ENCODE measurements at places on chromosomes 7 and 10.
A peak's percentile ranks its signal among the peaks of the same experiment; 100 is the strongest.

DNA sequence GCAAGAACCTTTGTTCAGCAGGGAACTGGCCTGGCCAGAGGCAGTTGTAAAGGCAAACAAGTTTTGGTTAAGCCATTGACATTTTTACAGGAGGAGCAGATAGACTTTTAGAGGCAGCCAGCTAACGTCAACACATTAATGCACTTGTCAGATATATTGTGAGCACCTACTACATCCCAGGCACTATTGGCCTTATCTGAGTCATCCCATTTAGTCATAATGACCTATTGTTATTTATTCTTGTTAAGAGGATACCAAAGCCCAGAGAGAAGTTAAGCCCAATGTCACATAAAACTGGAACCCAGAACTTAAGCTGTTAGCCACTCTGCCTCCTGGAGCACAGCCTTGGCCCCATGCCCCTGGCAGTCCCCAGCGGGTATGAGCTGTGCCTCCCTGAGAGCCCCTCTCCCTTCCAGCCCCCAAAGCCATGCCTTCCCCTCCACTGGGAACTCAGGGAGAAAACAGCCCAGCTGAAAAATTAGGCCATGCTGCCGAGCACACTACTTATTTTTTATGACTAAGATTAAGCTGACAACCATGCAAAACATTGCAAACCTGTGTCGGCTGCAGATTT, 32.7 kb upstream of the TRIM8 start:
- peak; percentile 66 for DNase-seq

GRCh38 chr10:48957361-48958151, 17.9 kb upstream of the LRRC18 start:
- DNase-seq = no peak

- no peak for DNase-seq
Observed at GRCh38 chr10:6763423-6763822, 183.3 kb upstream of the PRKCQ start.

DNA sequence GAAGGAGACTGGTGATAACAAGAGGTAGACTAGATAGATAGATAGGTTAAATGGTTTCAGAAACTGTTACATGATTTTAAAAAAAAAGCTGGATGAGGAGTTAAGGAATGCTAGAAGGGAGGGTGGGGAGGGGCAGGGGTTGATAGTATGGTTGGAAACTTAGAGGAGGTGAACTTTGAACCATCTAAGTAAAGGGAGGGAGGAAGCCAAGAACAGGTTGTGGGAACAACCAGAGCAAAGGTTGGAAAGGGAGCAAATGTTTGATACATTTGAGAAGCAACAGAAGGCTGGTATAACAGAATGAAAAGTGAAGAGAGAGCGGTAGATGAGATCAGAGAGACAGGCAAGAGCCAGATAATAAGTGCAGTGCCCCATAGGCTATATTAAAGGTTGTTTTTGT, 224.8 kb downstream of the FOXP2 start:
- DNase-seq = no peak

- peak; percentile 29 for DNase-seq
Observed at GRCh38 chr10:5971315-5971832, 6.0 kb downstream of the IL15RA start.

- DNase-seq = no peak
Observed at GRCh38 chr7:138698281-138698680, 2.9 kb downstream of the SVOPL start.

- DNase-seq = no peak
Observed at GRCh38 chr7:50363327-50364060, 59.0 kb downstream of the IKZF1 start.

DNA sequence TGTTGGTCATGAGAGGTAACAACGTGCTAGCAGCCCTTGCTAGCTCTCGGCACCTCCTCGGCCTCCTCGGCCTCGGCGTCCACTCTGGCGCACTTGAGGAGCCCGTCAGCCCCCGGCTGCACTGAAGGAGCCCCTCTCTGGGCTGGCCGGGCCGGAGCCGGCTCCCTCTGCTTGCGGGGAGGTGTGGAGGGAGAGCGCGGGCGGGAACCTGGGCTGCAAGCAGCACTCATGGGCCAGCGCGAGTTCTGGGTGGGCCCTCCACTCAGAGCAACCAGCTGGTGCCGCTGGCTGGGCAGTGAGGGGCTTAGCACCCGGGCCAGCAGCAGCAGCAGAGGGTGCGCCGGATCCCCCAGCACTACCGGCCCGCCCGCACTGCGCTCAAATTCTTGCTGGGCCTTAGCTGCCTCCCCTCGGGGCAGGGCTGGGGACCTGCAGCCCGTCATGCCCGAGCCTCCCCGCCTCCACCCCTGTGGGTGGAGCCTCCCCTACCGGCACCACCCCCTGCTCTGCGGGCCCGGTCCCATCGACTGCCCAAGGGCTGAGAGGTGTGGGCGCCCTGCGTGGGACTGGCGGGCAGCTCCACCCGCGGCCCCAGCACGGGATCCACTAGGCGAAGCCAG, 96.1 kb downstream of the PAXIP1 start:
- no peak for DNase-seq

- no peak for DNase-seq
Observed at GRCh38 chr10:74875966-74876365, 49.6 kb downstream of the KAT6B start.

DNA sequence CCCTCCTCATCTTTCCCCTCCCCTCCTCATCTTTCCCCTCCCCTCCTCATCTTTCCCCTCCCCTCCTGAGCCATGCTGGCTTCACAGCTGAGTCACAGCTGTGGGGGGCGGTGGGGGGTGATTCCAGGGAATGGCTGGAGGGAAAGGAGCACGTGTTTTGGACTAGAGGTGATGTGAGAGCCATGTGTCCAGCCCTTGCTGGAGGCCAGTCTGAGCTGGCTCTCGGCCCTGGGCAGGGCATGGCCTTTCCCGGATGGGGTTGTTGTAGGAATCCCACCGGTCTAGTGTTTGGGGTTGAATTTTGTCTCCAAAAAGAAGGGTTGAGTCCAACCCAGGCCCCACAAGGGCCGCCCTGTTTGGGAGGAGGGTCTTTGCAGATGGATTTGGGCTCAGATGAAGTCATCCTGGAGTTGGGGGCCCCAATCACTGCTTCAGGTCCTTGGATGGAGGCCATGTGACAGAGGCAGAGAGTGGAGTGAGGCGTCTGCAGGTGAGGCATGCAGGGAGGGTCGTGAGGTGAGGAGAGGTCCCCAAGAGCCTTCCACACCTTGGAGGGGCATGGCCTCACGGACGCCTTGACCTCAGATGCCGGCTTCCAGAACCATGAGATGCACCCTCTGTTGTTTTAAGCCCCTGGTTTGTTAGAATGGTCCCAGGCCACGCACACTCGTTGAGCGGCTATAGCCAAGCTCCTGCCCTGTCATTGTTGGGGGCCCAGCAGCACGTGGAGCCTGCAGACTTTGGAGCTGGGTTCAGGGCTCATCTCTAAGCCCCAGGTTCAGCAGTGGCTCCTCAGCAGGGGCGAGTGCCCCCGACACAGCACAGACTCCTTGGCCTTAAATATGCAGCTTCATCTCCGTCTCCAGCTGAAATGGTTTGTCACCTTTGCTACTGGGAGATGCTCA, 101.6 kb downstream of the DNAJB6 start:
- no peak for DNase-seq

GRCh38 chr10:49280001-49280408, 19.0 kb upstream of the C10orf71 start:
- no peak for DNase-seq

- no peak for DNase-seq
Observed at GRCh38 chr10:105857268-105858264, 1216.5 kb downstream of the SORCS3 start.

GRCh38 chr10:130485958-130486895, 350.0 kb downstream of the GLRX3 start:
- no peak for DNase-seq

- peak; percentile 78 for DNase-seq
Observed at GRCh38 chr10:3772361-3773171, 12.4 kb downstream of the KLF6 start.

DNA sequence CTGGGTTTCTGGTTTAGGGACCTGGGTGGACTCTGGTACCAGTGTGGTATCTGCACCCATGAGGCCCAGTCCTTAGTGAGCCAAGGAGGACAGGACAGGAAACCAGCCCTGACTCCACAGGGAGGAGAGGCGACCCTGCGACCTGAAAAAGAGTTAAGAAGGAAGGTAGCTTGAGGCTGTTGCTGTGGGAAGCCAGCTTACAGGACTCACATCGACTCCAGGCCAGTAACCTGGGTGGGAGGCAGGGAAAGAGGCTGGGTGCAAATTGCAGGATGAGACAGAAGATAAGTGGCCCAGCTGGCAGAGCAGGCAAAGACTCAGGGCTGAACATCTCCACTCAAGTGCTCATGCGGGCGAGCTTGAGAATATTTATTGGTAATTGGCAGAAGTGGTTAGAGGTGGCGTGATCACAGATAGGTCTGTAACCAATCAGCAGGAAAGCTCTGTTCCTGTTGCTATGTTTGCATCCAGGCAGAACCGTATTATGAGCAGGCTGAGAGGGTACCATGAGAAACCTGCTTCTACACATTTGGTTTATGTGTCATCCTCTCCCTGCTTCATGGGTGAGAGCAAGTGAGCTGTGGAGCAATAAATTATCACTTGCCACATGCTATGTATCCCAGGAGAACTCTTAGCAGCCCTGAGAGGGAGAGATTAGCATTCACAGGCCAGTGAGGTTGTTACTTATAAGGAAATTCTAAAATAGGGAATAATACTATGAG, 11.0 kb downstream of the TLL2 start:
- no peak for DNase-seq

- no peak for DNase-seq
Observed at GRCh38 chr7:64883113-64883905, 19.8 kb upstream of the ZNF273 start.

- no peak for DNase-seq
Observed at GRCh38 chr7:45601094-45601493, 26.9 kb downstream of the ADCY1 start.

- no peak for DNase-seq
Observed at GRCh38 chr10:124126983-124127385, 33.6 kb upstream of the CHST15 start.

GRCh38 chr7:15764851-15765382, 78.4 kb upstream of the MEOX2 start:
- no peak for DNase-seq

DNA sequence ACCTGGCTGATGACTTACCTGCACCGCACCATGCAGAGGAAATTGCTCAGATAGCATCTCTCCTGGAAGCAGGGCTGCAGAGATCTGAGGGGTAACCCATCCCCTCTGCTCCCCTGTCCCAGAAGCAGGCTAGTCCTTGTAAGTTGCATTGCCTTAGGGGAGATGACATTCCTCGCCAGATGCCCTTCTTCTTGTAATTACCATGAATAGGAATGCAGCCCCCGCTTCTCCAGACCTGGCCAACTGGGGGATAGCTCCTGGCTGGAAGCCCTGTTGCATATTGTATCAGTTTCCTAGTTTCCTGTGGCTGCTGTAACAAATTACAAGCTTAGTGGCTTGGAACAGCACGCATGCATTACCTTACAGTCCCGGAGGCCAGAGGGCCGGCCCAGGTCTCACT, 47.5 kb upstream of the EN2 start:
- no peak for DNase-seq

DNA sequence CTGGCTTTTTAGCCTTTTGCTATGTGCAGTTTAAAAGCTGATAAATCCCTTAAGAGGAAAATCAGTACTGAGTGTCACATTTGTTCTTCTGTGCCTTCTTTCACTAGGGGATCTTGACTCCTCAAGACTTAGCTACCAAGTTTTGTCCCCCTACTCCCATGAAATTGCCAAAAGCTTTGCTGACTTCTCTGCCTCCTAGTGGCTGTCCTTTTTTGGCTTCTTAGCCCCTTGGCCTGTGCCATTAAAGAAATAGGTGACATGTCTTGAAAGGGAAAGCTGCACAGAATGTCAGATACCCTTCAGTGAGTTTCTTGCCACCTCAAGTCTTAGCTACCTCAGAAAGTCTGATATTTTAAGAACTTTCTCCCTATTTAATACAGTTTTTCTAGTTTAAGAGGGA, 10.5 kb downstream of the MKLN1 start:
- DNase-seq = no peak

- peak; percentile 59 for DNase-seq
Observed at GRCh38 chr10:81179805-81180452, 642.2 kb downstream of the SH2D4B start.

- DNase-seq = peak; percentile 21
Observed at GRCh38 chr7:84274029-84274638, 79.5 kb upstream of the SEMA3A start.

- DNase-seq = no peak
Observed at GRCh38 chr10:110989016-110989415, 69.6 kb downstream of the SHOC2 start.

- DNase-seq = peak; percentile 56
Observed at GRCh38 chr7:80681272-80681885, 42.9 kb downstream of the CD36 start.

- no peak for DNase-seq
Observed at GRCh38 chr7:151971829-151972228, 15.6 kb downstream of the GALNTL5 start.

Data from mesenchymal stem cell (in vitro differentiated cells and primary cell).